Mesendoderm (in vitro differentiated cells): ENCODE measurements at places on chromosomes 4 and X.

DNA sequence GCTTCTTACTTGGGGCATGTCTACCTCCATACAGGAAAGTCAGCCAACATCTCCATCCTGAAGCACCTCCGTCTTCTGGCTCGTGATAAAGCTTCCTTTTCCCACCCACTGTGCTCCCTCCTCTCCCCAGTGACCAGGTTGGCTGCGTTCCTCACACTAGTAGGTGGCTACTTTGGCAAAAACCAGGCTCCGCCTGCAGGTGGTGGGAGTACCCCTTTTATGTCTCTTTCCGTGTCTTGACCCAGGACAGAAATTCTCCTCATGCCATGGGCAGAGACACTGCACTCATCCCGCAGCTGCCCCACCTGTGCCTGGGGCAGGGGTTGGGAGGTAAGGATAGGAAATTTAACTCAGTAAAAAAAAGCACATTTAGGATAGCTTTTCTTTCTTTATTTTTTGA, 50.9 kb downstream of the ENPP6 start:
- DNase-seq: peak; percentile 64

DNA sequence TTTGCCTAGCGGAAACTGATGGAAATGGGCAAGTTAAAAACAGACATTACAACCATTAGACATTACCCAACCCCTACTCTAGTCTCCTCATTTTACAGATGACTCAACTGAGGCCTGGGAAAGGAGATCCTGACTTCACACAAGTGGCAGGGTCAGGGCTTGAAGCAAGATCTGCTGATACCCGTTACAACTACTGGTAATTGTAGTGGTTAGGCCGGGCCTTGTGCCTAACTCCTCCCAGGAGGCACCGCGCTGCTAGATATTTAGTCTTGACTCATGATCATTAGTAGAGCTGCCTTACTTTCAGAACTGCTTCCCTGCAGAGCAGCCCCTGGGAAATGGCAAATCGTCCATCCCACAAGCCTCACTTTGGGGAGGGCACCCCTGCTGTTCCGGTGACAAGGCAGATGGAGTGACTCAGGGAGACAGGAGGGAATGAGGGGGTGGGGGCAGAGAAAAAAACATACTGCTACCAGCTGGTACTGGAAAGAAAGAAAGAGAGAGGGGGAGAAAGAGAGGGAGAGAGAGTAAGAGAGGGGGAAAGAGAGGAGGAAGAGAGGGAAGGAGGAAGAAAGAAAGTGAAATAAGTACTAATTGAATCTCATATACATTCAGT, 12.2 kb downstream of the ARHGEF6 start:
- peak; percentile 56 for DNase-seq

DNA sequence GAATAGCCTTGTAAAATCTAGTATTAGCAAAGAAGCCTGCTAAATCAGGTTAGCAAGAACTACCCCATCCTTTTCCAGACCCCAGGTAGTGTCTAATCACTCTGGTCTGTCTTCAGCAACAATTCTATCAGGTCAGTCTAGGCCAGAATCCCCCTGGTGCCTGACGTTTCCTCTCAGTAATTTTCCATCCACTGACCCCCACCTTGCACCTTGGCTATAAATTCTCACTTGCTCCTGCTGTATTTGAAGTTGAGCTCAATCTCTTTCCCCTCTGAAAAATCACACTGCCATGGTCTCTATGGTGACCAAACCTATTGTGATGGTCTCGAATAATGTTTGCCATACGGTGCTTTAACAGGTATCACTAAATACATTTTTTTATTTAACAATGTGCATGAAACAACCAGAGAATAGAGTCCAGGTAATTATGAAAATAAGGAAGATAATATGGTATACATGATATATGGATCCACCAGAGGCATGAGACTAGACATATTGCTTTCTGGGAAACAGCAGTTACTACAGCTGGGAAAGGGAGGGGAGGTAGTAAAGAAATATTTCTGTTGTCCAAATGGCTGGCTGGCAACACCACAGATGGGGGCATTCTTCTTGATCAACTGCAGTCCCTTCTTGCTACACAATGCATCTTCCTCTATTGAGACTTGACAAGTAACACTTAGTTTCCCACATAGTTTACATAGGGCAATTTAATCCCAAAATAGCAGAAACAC, 33.8 kb downstream of the CXCL1 start:
- no peak for DNase-seq

DNA sequence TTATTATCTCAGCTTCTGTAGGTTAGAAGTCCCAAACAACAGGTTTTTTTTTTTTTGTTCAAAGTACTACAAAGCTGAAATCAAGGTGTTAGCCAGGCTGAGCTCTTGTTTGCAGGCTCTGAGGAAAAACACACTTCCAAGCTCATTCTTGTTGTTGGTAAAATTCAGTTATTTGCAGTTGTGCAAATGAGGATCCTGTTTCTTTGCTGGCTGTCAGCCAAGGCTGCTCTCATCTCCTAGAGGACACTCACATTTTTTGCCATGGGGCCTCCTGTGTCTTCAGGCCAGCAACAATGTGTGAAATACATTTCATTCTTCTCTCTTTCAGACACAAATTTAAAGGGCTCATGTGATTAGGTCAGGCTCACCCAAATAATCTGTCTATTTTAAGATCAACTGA, 60.3 kb upstream of the HSD17B10 start:
- peak; percentile 22 for DNase-seq

DNA sequence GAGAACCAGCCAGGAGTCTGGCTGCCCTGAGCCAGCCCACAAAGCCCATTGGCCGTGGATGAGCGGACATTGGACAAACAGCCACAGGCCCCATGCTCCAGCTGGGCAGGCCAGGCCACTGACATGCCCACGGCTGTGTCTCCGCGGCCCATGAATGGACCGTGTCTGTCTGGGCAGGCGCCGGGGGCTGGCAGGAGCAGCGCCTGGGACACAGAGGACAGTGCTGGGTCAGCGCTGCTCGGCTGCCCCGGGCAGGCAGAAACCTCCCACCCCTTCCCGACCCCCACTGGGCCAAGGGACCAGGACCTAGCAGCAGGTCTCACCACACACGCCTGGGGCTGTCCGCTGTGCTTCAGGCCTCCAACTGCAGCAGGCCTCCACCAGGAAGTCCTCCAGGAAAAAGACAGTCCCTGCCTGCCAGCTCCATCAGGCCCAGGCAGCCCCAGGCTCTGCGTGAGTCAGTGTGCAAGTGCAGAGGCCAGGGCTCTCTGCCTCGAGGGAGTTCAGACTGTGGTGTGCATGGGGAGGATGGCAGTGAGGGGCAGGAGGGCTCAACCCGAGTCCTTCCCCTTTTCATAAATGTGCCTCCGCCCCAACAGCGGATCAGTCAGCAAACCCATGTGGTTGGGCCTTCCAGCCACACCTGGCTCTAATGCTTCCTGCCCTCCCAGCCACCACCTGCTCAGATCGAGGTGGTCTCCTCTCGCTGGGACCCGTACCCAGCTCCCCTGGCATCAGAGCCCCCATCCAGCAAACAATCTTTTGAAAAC, 17.2 kb upstream of the FGFR3 start:
- DNase-seq: no peak

DNA sequence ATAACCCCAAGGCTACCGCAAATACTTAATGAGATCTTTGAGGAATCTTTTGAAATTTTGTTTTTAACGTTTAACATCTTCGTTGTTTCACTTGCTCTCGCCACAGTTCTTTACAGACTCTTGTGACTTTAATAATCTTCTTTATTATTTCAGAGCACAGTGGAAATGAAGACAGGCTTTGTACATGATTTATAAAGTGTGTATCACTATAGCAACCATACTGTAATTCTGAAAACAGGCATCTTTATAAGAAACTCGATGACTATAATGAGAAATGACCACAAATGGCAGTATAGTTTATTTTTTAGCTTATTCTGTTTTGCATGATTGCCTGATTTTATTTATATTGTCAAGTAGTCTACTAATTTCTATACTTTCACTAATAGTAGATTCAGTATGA, 224.4 kb upstream of the GALNTL6 start:
- no peak for DNase-seq

DNA sequence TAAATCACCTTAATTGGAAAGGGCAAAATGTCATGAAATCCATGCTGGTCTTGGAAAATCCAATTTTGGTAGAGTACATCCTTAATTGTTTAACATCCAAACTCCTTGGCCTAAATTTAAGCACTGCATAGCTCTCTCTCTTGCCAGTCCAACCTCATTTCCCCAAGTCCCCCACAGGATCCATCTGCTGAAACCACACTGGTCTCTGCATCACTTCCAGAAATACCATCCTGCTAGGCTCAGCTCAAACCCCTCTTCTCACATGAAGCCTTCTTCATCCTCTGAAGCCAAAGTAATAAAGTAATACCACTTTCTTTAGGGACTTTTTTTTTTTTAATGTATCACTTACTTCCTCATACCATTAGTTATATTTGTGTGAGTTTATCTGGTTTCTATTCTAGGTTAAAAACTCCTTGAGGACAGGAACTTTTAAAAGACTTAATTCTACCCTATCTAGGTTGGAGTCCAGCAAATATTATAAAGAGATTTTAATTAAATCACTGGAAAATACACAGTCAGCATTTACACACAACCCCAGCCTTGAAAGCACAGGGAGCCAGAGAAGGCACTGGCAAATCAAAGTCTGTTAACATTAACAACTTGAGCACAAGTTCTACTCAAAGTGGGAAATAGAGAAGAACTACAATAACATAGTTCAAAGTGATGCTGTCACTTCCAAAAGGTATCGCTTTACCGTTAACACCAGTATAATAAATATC, 16.7 kb upstream of the KLF3 start:
- no peak for DNase-seq

- peak; percentile 93 for DNase-seq
Observed at GRCh38 chr4:113452868-113453620, 308.5 kb downstream of the CAMK2D start.

GRCh38 chr4:109296527-109296926, 5.9 kb downstream of the COL25A1 start:
- no peak for DNase-seq

GRCh38 chrX:39840581-39841093, 257.1 kb downstream of the BCOR start:
- DNase-seq: no peak

- DNase-seq: no peak
Observed at GRCh38 chr4:7263166-7263565, 70.8 kb downstream of the SORCS2 start.

DNA sequence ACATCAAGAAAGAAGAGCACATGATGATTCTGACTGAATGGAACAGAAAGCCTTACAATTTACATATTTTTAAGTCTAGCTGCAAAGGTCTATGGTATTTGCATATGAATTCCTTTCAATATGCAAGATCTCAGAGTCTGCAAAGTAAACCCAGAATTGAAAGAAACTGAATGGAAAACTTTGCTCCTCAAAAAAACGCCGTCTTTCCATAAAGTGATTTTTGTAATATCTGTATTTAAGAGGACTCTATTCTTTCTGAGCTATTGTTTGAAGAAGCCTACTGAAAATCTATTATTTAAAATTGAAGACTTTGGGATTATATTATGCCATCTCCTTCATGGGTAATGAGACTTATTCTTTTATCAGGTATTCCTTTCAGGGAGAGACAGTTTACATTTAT, 1894.4 kb downstream of the STIM2 start:
- no peak for DNase-seq

GRCh38 chr4:62627671-62628070, 1427.5 kb downstream of the ADGRL3 start:
- DNase-seq: no peak

DNA sequence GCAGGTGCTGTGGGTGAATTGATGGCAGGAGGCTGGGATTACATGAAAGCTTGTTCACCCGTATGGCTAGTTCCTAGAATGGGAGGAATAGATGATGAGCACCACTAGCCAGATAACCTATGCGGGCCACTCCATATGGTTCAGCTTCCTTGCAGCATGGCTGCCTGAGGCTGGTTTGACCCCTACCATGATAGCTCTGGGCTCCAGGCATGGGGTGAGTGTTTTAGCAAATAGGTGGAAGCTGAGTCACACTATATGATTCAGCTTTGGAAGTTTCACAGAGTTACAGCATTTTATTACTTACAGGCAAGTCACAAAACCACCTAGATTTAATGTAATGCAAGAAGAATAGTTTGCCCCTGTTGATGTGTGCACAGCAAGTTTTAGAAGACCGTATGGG, 603.2 kb downstream of the STIM2 start:
- DNase-seq: peak; percentile 58

DNA sequence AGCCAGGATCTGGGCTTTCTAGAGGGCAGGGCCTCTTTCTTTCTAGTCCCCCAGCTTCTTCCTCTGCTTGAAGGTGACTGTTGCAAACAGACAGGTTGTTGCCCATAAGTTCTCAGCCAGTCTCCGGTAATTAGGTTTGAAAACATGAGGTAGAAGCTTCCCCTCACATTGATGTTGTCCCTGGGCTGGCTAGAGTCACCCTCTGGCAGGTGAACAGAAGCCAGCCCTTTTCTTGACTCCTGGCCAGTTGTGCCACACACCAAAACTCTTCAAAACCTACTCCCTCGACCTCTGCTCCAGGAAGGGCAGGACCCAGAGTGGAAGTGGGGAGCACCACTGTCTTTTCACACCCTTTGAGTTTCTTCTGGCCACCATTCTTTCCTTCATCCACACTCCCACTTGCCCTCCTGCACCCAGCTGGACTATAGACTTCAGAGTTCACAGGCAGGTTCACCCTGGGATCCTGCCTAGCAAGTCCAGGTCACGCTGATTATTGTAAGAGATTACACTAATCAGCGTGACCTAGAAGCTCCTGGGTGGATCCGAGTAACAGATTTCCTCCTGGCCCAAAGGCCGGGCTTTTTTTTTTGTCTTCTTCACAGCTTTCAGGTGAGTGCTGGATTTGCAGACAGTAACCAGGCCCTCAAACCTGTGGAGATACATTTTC, 37.4 kb upstream of the ARHGAP6 start:
- no peak for DNase-seq

DNA sequence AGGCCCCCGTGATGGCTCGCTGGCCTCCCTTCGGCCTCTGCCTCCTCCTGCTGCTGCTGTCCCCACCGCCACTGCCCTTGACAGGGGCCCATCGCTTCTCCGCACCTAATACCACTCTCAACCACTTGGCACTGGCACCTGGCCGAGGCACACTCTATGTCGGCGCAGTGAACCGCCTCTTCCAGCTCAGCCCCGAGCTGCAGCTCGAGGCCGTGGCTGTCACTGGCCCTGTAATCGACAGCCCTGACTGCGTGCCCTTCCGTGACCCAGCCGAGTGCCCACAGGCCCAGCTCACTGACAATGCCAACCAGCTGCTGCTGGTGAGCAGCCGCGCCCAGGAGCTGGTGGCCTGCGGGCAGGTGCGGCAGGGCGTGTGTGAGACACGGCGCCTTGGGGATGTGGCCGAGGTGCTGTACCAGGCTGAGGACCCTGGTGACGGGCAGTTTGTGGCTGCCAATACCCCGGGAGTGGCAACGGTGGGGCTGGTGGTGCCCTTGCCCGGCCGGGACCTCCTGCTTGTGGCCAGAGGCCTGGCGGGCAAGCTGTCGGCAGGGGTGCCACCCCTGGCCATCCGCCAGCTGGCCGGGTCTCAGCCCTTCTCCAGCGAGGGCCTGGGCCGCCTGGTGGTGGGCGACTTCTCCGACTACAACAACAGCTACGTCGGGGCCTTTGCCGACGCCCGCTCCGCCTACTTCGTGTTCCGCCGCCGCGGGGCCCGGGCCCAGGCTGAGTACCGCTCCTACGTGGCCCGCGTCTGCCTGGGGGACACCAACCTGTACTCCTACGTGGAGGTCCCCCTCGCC, 3.0 kb downstream of the PLXNB3 start:
- DNase-seq: no peak
